ENCODE measurements at places on chromosomes 3 and 15.

DNA sequence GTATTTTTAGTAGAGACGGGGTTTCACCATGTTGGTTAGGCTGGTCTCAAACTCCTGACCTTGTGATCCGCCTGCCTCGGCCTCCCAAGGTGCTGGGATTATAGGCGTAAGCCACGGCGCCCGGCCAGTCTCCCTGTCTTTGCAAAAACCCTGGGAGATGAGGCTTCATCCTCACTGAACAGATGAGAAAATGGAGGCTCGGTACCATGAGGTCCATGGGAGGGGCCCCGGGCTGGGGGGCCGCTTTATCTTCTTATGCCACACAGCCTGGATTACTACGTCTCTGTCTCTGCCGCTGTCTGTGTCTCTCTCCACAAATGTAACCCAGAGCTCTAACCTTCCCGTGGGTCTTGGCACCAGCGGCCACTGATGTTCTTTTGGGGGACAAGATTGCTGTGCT lies 39.1 kb downstream of the ABTB1 start:
- DNase-seq, result no peak

DNA sequence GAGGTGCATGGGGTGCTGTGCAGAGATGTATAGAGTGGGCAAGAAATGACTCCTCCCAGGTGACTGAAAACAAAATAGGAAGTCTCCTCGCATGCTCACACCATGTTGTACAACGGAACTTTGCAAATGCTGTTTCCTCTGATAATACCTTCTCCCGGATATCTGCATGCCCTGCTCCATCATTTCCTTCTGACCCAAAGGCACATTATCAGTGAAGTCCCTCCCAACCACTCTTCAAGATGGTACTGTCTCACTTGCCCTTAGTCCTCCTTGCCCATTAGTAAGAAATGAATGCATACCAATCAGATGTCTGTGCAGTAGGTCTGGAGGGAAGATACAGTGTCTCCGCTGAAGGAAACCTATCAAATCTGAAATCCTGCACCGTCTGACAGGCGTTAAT lies 12.0 kb downstream of the TMED3 start:
- no peak for DNase-seq

DNA sequence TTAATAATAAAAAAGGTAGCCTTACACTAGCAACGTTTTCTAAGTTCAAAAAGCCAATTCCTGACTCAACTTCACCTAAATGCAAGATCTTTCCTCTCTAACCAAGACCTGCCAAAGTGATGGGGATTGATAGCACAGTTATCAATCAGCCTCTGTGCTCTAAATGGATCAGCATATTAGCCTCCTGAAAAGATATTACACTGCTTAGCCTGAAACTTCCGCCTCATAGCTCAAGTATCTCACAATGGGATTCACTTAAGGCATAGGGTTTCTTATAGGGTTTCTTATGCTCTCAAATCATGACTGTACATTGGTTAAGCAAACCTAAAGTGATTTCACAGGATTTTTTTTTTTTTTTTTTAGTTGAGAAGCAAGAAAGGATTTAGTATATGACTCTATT lies 436 bp upstream of the SLC9A9 start:
- DNase-seq, result no peak

DNA sequence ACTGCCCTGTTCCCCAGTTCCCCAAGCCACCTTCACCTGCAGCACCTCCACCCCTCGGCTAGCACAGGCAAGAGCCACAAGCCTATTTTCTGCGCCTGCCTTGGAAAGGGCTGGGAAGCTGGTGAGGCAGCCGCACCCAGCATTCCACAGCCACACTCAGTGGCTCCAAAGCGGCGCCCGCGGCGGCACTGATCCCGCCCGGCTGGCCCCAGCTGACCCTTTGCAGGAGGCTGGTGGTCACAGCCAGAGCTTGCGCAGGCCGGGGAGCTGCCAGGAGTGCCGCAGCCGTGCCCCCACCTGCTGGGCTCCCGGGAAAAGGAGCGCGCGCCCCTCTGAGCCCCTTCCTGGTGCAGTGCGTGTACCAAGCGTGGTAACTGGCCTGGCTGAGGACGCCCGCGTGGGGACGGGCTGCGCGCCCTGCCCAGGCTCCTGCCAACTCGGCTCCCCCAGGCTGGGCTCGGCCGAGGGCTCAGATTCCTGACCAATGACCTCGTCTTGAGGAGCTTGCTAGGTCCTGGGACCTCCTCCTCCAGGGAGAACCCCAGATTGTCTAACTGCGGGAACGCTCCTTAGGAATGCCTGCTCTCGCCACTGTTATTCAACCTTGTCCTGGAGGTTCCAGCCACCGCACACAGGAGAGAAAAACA lies 13.3 kb downstream of the GRAMD2A start:
- no peak for DNase-seq

DNA sequence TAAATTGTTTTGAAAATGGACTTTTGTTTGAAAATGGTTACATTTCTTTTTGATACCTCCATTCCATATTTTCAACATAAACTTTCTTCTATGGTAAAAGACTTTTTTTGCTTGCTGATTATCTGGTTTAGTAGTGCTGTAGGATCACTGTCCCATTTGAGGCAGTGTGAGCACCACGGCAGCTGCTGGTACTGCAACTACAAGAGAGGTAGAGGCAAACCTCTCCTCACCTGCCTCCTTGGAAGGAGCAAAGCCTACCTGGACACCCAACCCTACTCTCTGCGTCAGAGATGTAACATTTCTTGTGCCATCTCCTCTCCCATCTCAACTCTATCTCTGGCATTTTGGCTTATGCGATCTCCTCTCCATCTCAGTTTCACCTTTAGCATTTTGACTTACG lies 460.1 kb downstream of the SHQ1 start:
- DNase-seq, result no peak

DNA sequence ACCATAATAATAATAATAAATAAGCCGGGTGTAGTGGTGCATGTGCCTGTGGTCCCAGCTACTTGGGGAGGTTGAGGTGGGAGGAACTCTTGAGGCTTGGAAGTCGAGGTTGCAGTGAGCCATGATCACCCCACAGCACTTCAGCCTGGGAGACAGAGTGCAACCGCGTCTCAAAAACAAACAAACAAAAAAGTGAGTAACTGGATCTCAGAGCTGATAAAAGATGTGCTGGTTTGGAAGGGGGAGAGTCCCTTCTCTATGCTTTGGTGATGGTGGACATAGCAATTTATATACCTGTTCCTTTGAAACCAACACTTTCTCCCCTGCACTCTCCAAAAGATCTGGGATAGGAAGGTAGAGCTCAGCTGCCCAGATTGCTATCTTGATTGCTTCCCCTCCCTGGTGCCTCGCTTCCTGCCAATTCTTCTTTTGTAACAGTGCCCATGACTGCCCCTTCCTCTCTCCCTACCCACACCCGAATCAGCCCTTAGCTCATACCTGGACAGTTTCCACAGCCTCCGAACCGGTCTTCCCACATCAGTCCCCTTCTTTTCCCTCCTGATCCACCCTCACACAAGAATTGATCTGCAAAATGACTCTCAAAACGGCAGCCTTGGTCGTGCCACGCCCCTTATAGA lies 55.1 kb upstream of the UBE2E1 start:
- no peak for DNase-seq

DNA sequence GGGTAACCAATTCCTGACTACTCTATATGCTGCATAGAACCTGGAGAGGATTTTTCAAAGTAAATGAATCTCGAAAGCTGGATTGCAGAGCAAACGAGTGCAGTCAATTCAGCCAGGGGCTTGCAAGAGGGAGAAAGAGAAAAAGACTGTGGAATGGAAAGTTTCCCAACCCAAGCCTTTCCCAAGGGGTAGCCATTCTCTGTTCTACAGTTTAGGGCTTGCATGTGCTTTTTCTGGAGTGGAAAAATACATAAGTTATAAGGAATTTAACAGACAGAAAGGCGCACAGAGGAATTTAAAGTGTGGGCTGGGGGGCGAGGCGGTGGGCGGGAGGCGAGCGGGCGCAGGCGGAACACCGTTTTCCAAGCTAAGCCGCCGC lies 511 bp upstream of the RARB start:
- DNase-seq, result no peak

DNA sequence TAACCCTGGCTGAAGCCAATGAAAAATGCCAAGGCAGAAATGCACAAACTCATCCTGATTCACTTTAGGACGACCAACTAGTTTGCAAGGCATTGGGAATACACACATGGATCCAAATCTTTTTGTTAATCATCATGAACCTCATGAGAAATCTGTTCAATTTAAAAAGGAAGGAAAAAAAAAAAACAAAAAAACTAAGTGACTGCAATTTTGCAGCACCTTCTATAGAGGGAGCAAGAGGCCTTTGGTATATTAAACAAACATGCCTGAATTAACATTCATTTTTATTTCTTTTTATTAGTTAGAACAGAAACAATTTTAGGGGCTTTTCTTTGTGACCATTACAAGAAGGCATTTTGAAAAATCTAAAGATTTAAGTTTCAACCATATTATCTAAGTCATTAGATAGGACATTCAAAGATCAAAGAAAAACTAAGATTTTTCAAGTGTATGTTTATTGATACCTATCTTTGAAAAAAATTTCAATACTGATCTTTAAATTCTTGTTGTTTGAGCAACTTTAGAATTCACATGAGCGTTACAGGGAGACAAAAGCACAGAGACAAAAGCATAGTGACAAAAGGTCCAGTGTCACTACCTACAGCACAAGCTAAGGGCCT lies 182.4 kb downstream of the CBLB start:
- no peak for DNase-seq

GRCh38 chr15:23420806-23421575 lies 26.1 kb downstream of the GOLGA6L2 start:
- DNase-seq, result no peak

GRCh38 chr3:46865546-46865945 lies 2.3 kb upstream of the MYL3 start:
- DNase-seq, result no peak

DNA sequence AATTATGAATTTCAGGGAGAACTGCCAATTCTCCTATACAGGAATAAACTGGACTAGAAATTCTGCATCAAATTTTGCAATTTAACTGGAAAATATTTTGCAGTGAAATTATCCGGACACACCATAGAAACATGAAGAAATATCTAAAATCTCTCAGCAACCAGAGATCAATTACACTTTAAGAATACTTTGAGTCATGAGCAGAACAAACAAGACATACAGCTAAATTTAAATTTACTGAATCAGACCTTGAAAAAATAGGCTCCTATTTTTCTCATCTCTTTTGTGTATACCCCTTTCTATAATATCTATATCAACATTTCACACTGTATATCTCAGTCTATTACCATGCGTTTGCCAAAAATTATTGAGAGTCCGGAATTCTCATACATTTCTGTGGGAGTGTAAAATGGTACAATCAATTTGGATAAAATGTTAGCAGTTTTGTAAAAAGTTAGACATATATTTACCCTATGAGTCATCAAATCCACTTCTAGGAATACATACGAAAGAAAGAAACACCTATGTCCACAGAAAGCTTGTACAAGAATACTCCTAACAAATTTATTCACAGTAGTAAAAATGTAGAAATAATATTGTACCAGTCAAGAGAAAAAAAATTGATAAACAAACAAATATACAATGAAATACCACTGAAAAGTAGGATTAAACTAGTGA lies 593.1 kb upstream of the NECTIN3 start:
- DNase-seq, result no peak

- no peak for DNase-seq
Measured at GRCh38 chr15:31934821-31935220, 95.5 kb upstream of the CHRNA7 start.

GRCh38 chr3:119405315-119405714 lies 58.1 kb downstream of the TMEM39A start:
- no peak for DNase-seq

- DNase-seq, result no peak
Measured at GRCh38 chr3:44510000-44510368, 32.5 kb upstream of the ZNF445 start.

DNA sequence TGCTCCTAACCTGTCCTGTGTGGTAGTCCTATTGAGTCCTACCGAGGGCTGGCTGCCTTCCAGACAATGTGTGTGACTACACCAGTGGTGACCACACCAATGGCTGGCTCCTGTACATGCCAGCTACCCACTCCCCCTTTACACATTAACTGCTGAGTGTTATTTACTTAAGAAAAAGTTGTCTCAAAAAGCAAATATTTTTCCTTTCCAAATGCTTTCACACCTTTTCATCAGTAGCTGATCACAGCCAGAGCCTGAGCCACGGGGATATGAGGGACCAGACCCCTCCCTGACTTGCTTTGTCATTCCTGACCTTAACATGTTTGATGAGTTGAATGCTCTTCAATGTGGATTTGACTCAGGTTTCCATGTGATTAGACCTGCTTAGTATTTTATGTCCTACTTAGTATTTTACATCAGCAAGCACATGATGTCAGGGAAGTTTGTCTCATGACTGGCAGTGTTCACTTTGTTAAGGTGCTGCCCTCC lies 29.6 kb upstream of the GREM1 start:
- DNase-seq, result no peak

GRCh38 chr3:15060029-15060428 lies 5.1 kb downstream of the MRPS25 start:
- no peak for DNase-seq

DNA sequence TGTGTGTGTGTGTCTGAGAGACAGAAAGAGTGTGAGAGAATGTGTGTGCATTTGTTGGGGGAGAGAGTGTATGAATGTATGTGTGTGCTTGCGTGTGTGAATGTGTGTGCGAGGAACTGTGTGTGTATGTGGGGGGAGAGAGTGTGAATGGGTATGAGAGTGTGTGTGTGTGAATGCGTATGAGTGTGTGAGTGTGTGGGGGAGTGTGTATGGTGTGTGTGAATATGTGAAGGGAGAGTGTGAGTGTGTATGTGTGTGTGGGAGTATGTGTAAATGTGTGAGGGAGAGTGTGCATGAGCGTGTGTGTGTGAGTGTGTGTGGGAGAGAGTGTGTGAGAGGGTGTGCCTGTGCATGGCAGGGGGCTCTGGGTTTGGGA lies 79.8 kb upstream of the ABHD17C start:
- DNase-seq, result no peak

GRCh38 chr15:85615930-85616329 lies 178.8 kb downstream of the KLHL25 start:
- no peak for DNase-seq

- no peak for DNase-seq
Measured at GRCh38 chr3:128408693-128409623, 57.7 kb downstream of the DNAJB8 start.

GRCh38 chr15:85694091-85694490 lies 100.6 kb downstream of the KLHL25 start:
- DNase-seq, result no peak
